ENCODE measurements at places on chromosomes 2 and 18. TPM values are rescaled to one million over a fixed set of nuclear protein-coding genes. Genes with fewer than 3 reads are reported as not detected.

SCG2 gene
- total RNA-seq, result 3.4 TPM

SLC4A5 gene
- 0.45 TPM for total RNA-seq

TDRD15 gene
- total RNA-seq, result not detected

SLC39A10 gene
- 22.2 TPM for total RNA-seq

TMEM247 gene
- not detected for total RNA-seq

CNRIP1 gene
- 46.9 TPM for total RNA-seq

LBH gene
- 61.2 TPM for total RNA-seq

SERPINB4 gene
- total RNA-seq, result not detected

TMEFF2 gene
- total RNA-seq, result 4.7 TPM

CFAP65 gene
- total RNA-seq, result not detected

MARCO gene
- not detected for total RNA-seq

LRRC30 gene
- total RNA-seq, result not detected

EN1 gene
- 0.63 TPM for total RNA-seq

DNAJC5G gene
- not detected for total RNA-seq

CHST9 gene
- total RNA-seq, result not detected

DNA sequence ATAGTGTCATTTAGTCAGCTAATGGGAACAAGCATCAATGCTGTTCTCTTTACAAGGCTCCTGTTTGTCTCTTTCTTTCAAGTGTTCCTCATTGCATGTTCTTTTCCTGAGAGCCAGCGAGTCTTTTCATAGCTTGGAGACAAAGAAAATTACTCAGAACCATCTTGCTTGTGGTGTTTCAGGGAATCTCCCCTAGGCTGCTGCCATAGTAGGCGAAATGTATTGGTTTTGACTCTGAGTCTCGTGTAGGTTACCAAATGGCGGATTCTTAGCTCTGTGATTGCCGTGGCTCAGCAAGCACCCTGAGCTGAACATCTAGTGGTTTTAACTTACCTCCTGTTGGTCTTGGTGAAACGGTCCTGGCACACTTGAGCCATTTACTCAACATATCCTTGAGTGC lies 68.7 kb downstream of the RHBDD1 start:
- no peak for DNase-seq

DNA sequence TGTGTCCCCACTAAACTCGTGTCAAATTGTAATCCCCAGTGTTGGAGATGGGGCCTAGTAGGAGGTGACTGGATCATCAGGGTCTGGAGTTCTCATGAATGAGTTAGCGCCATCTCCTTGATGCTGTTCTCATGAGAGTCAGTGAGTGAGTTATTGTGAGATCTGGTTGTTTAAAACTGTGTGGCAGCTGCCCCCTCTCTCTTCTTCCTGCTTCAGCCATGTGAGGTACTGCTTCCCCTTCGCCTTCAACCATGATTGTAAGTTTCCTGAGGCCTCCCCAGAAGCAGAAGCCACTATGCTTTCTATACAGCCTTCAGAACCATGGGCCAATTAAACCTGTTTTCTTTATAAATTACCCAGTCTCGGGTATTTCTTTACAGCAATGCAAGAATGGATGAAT lies 50.4 kb downstream of the AP1S3 start:
- DNase-seq, result no peak

- peak; percentile 92 for DNase-seq
Observed at GRCh38 chr2:217065695-217066405, 206.0 kb upstream of the TNP1 start.

- peak; percentile 30 for DNase-seq
Observed at GRCh38 chr2:240149943-240150784, 9.7 kb upstream of the OTOS start.

DNA sequence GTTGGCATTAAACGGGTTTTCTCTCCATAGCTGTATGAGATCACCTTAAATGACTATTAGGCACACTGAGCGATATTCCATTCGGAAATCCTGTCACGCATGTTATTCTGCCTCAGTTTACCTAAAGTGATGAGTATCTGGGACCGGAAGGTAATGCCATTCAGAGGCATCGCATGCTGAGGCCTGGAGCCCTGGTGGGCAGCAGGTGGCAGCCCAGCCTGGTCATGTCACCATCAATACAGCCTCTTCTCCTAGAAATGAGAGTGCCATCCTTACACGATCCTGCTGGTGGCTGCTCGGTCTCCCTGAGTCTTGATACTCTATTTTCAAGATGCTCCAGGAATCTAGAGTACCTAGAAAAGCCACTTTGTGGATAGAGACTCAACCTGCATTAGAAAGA lies 119.8 kb downstream of the EIPR1 start:
- DNase-seq, result no peak

GRCh38 chr2:120109186-120110061 lies 96.5 kb downstream of the EPB41L5 start:
- DNase-seq, result peak; percentile 66

GRCh38 chr2:168494190-168494711 lies 38.2 kb downstream of the CERS6 start:
- no peak for DNase-seq

DNA sequence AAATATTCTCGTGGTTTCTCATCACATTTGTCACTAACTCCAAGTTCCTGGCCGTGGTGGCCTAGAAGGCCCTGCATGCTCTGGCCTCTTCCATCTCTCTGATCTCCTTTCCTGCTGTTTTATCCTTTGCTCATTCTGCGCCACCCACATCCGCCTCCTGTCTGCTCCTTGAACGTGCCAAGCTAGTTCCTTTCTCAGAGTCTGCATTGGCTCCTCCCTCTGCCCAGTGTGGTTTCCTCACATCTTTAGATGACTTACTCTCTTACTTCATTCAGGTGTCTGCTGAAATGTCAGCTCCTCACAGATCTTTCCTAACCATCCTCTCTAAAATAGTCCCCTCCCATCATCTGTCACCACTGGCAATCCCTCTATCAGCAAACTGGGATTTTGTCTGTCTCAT lies 158.6 kb upstream of the RBMS1 start:
- no peak for DNase-seq

DNA sequence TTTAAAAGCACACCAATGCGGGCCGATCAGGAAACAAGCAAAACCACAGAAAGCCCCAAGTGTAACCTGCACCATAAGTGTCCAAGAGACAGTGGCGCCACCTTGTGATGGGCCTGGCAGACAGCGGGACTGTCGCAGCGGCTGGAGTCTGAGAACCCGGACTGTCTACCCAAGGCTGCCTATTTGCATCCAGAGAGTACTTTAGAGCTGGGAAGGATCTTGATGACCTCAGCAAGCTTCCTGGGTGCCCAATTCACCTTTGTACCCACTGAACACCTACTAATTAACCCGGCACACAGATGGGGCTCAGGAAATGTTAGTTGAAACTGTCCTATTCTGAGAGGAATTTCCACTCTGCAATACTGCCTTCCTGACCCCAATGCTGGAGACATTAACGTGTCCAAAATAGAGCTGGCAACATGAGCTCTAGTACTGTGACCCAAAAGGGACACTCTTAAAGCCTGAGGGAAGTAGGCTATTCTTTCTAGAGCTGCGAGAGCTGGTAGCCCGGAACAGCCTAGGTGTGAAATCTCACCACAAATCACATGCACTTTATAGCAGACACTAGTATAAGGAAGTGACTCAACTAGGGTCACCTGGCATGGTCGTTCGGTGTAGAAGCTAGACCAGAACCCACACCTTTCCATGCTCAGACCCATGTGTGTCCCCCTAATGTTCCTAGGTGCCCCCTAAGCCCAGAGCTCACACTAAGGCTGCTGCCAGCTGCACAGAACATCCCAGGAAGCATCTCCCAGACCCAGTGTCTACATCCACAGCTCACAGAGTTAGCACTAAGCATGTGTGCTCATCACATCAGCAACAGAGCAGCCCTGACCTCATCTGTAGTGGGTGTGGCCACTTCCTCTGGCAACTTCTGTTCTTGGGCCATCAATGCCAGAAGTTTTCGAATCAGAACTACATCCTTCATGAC lies 25.4 kb downstream of the POLR1A start:
- peak; percentile 76 for DNase-seq

GRCh38 chr18:64851726-64852125 lies 702.8 kb upstream of the LINC00305 start:
- DNase-seq, result no peak

GRCh38 chr2:166372046-166372445 lies 3.7 kb downstream of the SCN9A start:
- DNase-seq, result no peak

GRCh38 chr2:154125891-154126290 lies 254.2 kb downstream of the GALNT13 start:
- DNase-seq, result peak; percentile 77

DNA sequence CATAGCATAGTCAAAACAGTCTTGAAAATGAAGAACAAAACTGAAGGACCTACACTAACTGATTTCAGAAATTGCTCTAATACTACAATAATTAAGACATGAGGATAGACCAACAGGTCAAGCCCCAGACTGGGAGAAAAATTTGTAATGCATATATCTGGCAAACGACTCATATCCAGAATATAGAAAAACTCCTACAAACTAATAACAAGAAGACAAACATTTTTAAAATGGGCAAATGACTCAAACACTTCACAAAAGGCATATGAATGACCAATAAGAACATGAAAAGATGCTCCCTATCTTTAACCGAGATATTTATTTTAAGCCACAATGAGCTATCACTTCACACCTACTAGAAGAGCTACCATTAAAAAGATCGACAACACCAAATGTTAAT lies 14.2 kb downstream of the TGFBRAP1 start:
- no peak for DNase-seq

- no peak for DNase-seq
Observed at GRCh38 chr18:46401486-46402070, 255.4 kb downstream of the LOXHD1 start.

GRCh38 chr2:88329815-88330603 lies 122.5 kb downstream of the FOXI3 start:
- DNase-seq, result no peak

- peak; percentile 29 for DNase-seq
Observed at GRCh38 chr2:210626849-210627248, 70.5 kb downstream of the CPS1 start.

GRCh38 chr2:204738721-204739120 lies 193.4 kb downstream of the PARD3B start:
- no peak for DNase-seq

- DNase-seq, result no peak
Observed at GRCh38 chr18:67589325-67589724, 72.8 kb upstream of the DSEL start.

- peak; percentile 66 for DNase-seq
Observed at GRCh38 chr2:120675460-120676130, 60.1 kb upstream of the GLI2 start.

GRCh38 chr18:44473394-44474066 lies 207.2 kb upstream of the SETBP1 start:
- no peak for DNase-seq

- DNase-seq, result no peak
Observed at GRCh38 chr2:229205704-229206103, 65.4 kb downstream of the PID1 start.

DNA sequence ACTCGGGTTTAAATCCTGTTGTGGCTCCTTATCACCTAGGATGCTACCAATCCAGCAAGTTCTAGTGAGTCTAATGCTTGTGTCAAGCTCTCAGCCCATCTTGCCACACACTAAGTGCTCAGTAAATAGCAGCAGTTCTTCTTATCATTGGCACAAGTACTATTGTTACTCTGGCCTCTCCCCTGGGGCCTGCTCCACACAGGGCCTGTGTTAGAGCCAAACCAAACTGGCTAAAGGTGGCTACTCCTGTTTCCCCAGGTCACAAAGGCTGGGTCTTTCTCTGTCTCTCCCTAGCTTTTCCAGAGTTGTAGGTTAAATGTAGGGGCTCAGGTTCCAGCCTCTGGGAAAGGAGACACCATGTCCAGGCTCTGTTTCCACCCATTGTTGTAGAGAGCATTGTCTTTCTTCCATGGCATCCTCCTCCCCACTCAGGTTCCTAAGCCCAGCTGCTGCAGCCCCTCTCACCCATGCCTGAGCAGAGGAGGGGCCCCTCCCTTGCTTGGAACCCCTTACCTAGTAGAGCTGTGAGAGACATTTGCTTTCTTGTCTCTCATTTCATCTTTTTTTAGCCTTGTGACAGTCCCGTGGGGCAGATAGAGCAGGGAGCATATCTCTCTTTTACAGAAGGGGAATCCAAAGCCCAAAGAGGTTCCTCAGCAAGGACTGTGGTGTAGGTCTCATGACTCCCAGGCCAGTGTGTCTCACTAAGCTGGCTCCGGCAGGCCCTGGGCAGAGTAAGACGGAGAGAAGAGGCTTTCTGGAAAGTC lies 56.4 kb upstream of the OTOF start:
- peak; percentile 17 for DNase-seq

- DNase-seq, result no peak
Observed at GRCh38 chr18:64179556-64180080, 30.7 kb upstream of the LINC00305 start.

DNA sequence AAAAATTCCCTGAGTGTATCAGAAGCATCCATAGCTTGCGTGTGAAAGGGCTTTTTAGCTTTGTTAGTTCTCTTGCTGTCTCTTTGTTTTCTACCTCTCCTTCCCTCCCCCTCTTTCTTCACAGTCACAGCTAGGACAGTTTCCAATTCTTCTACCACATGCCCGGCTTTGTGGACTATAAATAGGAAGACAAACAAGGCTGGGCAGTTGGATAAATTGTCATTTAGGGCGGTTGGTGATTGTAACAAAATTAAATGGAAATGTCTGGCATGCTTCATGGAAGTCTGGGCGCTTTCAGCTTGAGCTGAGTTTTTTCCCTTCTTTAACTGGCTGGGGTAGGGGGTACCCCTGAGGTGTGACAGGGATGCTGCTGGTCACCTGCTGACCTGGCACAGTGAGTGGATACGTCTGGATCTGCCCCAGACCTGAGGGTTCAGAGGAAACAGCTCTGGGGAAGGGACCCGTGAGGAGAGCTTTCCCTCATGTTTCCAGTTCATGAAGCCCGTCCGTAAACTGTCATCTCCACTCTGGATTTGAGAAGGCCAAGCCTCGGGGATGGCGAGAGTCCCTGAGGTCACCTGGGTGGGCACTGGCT lies 29.0 kb upstream of the GIGYF2 start:
- no peak for DNase-seq

- no peak for DNase-seq
Observed at GRCh38 chr2:153287109-153287801, 191.3 kb downstream of the RPRM start.

- DNase-seq, result no peak
Observed at GRCh38 chr2:236971131-236971821, 114.4 kb upstream of the COPS8 start.

- no peak for DNase-seq
Observed at GRCh38 chr2:85033388-85033787, 62.4 kb downstream of the KCMF1 start.

DNA sequence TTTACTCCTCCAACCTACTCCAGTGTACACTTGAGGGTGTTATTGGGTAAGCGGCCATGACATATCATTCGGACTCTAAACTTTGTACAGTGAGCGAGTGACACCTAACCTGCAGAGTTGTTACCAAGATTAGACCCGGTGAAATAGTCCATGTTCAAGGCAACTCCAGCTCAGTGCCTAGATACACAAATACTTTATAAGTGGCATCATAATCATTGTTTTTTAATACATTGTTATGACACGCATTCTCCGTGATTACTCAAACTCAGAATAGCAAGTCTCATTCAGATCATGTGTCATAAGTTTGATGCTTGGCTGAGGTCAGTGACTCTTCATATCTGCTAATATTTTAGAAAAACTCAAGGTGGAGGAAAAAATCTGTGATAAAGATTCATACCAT lies 597.8 kb downstream of the DCC start:
- no peak for DNase-seq

- no peak for DNase-seq
Observed at GRCh38 chr2:17850151-17850550, 28.3 kb upstream of the KCNS3 start.

All from fibroblast of the aortic adventitia (primary cell).